T-cell (primary cell): ENCODE measurements at places on chromosomes 11 and 22.

DNA sequence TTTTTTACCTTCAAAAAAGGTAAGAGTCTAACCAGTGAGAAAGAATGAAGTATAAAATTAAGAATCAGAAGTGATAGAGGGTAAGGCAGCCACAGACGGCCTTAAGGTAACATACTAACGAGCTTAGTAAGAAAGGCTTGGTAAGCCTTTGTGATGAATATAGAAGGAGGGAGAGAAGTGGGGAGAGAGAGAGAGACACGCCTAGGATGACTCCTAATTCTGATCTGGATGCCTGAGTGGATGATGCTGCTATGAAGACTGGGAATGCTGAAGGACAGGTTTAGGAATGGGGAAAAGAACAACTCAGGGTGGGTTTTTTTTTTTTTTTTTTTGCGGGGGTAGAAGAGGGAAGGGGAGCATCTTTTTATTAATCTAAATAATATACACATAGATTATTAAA, 4.8 kb downstream of the FBXO3 start:
- DNase-seq: no peak

DNA sequence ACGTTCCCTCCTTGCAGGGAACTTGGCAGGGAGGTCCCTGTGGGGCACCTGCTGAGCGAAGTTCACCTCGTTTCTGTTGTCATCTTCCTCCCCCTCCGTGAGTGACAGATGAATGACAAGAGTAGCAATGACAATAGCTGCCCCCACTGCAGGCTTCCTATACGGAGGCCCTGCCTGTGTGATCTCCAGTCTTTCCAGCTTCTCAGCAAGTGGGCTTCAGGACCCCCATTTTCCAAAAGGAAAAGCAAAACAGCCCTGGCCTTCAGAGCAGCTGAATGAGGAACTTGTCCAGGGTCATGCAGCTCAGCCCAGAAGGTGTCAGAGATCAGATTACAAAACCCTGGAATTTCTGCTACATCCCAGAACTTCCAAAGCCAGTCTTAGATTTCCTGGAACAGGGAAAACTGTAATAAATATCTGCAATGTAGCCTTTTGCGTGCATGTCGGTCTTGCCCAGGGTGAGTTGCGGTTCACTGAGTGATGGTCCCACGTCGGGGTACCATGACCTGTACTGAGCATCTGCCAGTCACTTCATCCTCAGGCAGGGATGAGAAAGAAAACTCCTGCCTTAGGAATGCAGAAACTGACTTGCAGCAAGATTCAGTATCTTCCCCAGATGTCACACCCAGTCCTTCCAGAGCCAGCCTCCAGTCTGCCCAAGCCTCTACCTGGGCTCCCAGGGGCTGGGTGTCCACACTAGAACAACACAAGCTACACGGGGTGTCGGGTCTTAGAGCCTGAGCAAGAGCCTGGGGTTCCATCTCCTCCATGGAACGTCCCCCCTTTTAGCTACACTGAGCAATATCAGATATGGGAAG, 1457.0 kb downstream of the BRD1 start:
- DNase-seq: no peak

DNA sequence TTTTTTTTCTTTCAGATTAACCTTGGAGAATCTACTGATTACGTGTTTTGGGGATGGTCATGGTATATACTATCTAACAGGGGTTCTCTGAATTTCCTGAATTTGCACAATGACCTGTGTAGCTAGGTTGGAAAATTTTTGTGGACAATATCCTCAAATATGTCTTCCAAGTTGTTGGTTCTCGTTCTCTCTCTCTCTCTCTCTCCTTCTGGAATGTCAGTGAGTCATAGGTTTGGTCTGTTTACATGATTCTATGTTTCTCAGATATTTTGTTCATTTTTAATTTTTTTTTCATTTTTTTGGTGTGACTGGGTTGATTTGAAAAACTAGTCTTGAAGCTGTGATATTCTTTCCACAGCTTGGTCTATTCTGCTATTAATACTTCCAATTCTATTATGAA, 604.0 kb upstream of the ANO3 start:
- no peak for DNase-seq

DNA sequence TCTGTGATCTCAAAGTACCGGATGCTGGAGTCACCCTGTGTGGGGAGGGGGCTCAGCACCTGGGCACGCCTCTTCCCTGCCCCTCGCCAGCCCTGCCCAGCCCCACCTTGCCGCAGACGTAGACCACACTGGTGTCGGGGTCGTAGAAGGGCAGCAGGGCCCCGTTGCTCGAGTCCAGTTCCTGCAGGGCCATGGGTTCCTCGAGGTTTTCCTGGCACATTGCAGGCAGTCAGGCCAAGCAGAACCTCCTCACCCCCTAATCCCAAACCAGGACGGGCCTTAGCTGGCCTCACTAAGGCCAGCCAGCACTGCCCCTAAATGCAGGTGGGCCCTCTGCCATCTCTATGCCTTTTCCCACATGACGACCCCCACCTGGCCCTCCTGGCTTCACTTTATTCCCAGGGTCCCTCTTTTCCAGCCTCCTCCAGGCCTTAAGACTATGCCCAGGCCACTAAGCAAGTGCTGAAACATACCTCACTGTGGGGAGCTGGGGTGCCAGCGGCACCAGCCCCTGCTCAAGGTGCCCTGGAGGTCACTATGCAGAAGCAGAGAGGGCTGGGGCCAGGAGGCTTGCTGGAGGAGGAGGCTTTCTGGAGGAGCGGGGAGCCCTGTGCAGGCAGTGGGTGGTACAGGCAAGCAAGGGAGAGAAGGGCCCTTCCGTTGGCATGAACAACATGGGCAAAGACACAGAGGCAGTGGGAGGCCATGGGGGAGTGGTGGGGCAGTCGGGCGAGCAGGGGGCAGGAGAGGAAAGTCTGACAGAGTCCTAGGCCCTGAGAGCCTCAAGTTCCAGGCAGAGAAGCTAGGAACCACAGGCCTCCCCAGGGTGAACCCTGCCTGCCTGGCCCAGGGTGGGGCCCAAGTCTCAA, 2.8 kb downstream of the CORO1B start:
- no peak for DNase-seq

DNA sequence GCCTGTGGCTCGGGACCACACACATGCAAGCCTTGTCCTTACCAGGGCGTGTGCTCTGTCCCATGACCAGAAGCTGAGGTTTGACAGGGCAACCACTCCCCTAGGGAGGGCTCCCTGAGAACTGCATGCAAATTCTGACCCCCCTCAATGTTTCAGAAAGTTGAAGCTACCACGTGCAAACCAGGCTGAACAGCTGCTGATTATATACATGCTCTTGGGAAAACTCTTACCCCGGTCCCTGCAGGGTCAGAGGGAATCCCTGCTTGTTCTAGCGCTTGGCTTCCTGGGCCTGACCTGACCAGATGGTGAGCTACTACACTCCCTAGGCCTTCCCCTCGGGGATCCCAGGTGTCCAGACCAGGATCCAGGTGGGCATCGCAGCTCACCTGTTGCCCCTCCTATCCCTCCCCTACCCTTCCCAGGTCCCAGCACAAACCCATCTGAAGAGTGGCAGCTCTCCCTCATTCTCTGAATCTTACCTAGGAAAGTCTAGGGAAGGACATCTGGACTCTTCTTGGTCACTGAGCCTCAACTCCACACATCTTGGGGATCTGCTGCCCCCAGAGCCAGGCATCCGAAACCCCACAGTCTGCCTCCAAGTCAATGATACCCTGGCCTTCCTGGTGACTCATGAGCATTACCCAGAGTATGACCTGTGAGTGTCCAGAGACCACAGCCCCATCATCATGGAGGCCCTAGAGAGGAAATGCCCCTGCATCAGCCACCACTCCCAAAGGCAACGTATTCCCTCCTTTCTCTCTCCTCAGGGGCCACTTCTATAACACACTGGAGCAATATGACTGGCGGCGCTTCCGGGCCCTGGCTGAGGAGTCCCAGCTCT, 61.5 kb downstream of the BTG4 start:
- DNase-seq: no peak

DNA sequence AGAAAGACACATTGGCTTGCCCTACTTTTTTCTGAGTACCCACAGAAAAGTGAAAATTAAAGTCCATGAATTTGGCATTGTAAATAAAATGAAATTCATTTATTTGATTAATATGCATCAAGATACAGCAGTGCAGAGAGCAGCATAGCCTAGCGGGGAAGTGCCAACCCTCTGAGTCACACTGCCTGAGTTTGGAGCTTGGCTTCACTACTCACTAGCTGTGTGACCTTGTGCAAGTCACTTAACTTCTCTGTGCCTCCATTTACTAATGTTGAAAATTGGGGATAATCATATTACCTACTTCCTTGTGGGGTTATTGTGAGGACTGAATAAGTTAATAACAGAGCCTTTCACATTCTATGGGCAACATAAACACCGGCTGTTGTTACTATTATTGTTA, 111.5 kb upstream of the CSNK2A3 start:
- no peak for DNase-seq

GRCh38 chr11:67482275-67482826, 475 bp upstream of the AIP start:
- DNase-seq: no peak

DNA sequence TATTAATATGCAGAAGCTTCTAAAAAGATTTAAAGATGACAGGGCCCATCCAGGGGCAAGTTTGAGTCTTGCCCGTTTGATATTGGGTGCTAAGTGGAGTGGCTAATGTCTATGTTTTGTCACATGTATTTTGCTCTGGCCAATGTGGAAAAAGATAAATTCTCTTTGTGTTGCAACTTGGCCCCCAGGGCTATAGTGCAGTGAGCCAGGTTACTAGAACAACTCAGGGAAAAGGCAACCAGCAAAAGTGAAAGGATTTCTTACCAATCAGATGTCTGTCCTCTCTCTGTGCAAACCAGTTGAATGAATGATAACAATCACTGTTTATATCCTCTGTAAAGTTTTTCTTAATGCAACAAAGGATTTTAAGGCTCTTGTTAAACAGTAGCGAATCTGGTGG, 4.6 kb upstream of the CLNS1A start:
- DNase-seq: no peak

DNA sequence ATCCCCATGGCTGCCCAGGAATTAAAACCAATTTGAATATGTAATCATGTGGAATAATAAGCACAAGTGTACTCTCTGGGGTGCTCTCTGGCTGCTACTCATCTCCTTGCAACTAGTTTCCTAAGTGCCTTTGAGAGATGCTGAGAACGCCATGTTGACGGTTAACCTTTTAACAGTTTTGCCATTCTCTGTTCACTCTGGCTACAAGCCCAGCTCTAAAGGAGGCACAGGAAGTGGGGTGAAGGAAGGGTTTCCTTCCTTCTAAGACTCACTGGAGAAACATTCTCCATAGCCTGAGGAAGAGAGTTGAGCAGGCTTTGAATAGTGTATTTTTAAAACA, 122.0 kb upstream of the ZC3H12C start:
- no peak for DNase-seq

GRCh38 chr11:119175493-119176077, 7.1 kb downstream of the NLRX1 start:
- DNase-seq: no peak

GRCh38 chr22:36808721-36809344, 8.0 kb downstream of the PVALB start:
- DNase-seq: no peak

GRCh38 chr22:30947816-30948454, 20.6 kb downstream of the MORC2 start:
- DNase-seq: no peak

GRCh38 chr11:65047581-65048422, 6.8 kb downstream of the SAC3D1 start:
- no peak for DNase-seq

DNA sequence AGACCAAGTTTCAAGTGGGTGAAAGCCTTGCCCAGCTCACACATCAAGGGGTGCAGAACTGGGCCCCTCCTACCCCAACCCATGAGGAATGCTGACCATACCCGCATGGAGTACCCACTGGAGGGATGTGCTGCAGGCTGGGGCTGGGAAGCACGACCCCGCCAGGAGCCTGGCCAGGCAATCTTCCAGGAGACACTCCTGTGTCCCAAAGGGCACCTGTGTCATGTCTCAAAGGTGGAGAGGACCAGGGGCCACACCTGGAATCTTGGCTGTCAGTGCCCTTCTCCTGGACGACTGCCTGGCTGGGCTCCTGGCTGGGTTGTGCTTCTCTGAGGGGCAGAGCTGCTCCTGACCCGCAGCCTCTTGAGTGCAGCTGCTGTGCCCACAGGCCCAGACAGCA, 6.7 kb downstream of the ARAP1 start:
- DNase-seq: no peak
